ENCODE measurements at places on chromosomes 1 and 21.

GRCh38 chr1:63569068-63569467, 24.1 kb upstream of the PGM1 start:
- no peak for DNase-seq

DNA sequence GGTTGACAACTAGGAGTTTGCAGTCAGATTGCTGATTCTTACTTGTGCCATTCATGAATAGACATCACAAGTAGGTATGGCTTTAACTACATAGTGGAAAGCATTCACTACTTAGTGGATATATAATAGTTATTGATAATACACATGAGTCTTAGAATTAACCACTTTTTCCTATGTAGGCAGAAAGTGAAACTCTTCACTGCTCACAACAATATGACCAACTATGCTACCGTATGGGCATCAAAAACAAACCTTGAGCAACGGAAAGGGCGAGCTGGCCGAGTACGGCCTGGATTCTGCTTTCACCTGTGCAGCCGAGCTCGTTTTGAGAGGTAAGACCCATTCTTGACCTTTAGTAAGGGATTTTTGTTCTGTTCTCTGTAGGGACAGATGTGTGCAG, 38.7 kb downstream of the DHX9 start:
- no peak for DNase-seq

DNA sequence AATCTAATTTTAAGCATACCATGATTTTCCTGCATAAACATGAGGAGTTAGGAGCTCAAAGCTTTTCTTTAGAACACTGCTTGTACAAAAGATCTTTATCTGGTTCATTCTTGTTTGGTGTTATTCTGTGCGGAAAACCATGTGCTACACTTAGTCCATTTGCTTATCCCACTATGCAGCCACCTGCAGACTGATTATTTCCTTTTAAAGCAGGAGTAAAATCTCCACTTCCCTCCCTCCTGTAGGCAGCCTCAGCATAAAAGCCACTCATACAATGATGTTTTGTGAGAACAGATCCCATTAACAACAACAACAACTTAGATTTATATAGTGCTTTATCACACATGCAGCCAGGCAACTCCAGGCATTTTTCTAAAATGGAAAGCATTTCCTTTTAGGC, 355.3 kb upstream of the NEGR1 start:
- no peak for DNase-seq

GRCh38 chr1:235851939-235852338, 14.8 kb downstream of the LYST start:
- no peak for DNase-seq

- no peak for DNase-seq
These were observed 120.7 kb downstream of the SEC16B start for GRCh38 chr1:177849130-177849529.

- no peak for DNase-seq
These were observed 60.0 kb upstream of the SSX2IP start for GRCh38 chr1:84750110-84750730.

DNA sequence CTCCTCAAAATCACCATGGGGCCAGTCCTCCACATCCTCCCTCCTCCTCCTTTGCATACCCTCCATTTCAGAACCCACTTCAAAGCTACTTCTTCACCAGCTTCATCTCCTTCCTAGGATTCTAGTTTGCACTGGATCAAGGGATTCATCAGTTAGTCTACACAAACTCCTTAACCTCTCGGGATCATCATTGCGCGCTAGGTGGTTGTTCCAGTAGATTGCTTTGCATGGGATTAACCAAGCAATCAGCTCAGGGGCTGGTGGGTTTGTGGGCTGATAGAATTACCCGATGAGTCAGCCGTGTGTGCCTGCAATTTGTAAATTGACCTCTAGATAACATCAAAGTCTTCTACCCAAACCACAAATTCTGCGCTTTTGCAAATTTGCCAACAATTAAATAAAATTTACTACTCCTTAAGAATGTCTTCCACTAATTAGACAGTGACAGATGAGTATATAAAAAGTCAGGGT, 7.7 kb downstream of the KANK4 start:
- DNase-seq, result no peak

- no peak for DNase-seq
These were observed 10.5 kb downstream of the C1orf115 start for GRCh38 chr1:220700556-220701179.

Data from T-helper 22 cell (primary cell).